ENCODE measurements at places on chromosomes 12 and 14.

DNA sequence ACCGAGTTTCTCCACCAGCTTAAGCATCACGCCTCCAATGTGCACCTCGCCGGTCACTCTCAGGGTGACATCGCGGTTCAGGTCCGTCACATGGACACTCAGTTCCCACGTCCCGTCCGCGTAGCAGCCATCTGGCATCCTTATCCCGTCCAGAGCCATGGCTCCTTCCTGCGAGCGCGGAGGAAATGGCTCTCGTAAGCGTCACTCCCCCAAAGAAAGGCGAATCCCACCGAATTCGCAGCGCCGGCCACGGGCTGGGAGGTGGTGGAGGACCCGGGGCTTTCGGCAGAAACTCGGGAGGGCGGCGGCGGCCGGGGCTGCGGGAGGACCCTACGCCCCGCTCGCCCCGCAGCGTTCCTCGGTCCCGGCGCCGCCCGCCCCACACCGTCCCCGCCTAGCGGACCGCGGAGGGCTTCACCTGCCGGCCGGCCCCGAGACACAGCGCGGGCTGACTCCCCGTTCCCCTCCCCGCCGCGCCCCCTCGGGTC lies 396 bp downstream of the FERMT2 start:
- DNase-seq, result no peak

DNA sequence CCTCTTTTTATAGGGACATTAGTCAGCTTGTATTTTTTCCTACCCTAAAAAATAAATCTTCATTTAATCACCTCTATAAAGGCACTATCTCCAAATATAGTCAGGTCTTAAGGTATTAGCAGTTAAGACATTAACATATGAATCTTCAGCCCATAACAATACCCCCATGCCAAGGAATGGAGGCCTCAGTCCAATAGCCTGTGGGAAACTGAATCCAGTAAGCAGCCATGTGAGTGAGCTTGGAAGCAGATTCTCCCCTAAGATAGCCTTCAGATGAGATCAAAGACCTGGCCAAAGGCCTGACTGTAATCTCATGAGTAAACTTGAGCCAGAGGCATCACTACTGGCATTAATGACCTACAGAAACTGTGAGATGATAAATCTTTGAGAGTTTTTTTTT lies 232.1 kb upstream of the SYT10 start:
- no peak for DNase-seq

DNA sequence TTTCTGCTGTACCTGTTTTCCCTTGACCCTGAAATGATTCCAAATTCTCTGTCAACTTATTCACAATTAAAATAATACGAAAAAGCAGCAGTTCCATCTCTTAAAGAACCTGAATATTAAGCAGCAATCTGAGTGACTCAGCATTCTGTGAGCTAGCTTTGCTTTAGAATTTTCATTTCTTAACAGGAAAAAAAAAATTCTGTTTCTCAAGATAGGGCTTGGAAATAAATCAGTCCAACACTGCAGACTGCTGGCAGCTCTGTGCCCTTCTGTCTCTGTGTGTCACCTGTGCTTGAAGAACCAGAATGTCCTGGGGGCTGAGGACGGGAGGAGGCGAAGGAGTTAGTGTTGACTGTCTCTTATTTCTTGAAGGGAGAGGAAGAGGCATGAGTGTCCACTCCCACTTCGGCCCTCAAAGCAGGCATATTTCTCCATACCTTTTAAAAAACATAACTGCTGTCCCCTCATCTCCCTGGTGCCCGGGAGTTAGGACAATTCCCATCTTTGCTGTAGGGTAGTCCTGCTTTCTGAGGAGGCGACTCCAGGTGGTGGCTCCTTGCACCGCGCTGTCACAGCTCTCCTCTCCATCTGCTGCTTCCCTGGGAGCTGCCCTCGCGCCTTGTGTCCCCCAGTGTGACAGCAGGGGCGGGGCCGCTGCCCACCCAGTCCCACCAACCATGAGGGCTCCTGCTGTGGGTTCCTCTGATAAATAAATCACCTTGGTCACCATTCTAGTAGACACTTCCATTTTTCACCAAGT lies 203.1 kb downstream of the CALM1 start:
- no peak for DNase-seq

GRCh38 chr12:109388167-109388563 lies 40.5 kb downstream of the MYO1H start:
- no peak for DNase-seq

- no peak for DNase-seq
Observed at GRCh38 chr14:30607156-30607780, 14.9 kb upstream of the SCFD1 start.

DNA sequence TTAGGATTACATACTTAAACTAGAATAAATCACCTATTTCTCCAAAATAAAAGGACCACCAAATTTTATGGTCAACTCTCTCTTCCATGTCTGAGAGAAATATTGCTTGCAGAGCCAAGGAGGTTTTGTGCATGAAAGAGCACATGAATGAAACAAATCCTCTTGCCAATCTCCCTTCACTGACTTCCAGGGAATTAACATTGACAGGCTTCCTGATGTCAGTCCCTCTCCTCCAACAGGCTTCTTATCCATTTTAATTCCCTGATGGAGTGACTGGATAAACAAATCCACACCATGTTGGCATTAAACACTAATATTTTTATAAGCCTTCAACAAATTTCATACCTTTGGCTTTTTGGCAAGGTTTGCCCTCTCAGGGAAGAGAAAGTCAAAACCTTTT lies 45.3 kb upstream of the CNTN1 start:
- DNase-seq, result no peak

DNA sequence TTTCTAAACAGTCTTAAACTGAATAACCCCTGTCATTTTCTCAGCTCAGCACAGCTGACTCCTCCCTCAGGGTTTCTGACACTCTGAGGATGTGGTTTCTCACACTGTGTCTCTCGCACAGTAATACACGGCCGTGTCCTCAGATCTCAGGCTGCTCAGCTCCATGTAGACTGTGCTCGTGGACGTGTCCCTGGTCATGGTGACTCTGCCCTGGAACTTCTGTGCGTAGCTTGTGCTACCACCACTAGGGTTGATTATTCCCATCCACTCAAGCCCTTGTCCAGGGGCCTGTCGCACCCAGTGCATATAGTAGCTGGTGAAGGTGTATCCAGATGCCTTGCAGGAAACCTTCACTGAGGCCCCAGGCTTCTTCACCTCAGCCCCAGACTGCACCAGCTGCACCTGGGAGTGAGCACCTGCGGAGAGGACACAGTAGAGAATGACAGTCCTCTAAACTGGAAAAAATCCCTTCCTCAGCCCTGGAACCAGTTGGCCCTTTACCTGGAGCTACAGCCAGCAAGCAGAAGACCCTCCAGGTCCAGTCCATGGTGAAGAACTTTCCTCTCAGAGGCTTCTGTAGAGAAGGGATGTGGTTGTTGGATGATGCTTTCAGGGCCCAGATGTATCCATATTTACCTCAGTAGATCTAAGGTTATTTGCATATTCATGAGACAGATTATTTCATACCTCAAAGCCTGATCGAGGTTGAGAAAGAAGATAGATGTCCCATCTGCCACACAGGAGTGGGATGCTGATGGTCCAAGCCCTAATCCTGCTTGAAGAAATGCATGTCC lies 984.8 kb downstream of the TMEM121 start:
- DNase-seq, result no peak

DNA sequence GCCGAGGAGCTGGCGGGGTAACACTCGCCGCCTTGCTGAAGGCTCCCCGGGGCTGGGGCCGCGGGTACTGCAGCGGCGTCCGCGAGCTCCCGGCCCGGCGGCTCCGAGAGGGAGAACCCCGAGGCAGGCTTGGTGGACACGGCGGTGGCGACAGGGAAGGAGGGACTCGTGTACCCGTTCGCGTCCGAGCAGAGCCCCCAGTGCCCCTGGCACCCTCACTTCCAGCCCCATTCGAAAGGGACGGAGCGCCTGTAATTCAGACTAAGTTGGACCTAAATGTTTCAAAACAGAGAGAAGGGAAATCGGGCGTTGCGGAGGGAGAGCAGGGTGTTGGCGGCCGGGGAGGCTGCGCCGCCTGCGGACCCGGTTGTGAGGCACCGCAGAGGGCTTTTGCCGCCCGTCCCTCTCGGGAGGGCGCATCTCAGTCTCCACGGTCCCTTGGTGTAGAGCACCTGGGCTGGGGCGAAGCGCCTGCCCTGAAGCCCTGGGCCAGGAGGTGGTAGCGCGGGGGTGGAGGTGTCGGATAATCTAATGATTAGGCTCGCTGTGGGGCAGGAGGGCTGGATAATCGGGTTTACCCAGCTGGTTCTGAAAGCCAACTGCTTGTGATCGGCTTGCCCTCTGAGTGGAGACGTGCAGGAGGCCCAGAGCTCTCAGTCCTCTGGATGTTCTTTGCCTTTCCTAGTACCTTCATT lies 771 bp downstream of the DAAM1 start:
- no peak for DNase-seq

DNA sequence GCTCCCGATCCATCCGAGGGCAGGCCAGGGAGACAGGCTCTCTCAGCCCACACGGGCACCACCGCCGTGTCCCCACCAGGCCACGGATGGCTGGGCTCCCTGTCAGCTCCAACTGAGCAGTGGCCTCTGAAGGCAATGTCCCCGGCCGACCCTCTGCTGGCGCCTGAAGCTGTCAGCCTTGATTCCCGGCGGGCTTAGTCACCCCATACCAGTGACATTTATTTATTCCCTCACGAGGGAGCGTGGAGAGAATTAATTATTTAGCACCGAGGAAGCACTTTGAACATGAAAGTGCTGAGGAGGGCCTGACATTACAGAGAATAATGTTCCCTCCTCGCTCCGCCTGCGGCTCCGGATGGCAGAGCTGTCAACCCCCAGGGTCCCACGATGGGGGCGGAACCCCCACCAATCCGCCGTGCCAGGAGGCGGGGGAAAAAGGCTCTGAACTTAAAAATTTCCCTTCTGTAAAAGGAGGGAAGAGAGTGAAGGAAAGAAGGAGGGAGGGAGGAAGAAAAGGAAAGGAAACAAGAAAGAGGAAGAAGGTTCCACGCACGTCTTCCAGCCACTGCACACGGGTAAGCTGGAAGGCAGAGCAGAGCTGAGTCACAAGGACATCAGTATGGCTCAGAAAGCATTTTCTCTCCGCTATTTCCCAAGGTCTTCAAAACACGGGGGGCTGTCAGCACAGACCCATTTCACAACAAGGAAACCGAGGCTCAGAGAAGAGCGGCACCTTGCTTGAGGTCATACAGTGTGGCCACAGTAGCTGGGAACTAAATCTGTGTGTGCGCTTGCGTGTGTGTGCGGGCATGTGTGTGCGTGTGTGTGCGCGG lies 108.7 kb upstream of the NCOR2 start:
- no peak for DNase-seq

DNA sequence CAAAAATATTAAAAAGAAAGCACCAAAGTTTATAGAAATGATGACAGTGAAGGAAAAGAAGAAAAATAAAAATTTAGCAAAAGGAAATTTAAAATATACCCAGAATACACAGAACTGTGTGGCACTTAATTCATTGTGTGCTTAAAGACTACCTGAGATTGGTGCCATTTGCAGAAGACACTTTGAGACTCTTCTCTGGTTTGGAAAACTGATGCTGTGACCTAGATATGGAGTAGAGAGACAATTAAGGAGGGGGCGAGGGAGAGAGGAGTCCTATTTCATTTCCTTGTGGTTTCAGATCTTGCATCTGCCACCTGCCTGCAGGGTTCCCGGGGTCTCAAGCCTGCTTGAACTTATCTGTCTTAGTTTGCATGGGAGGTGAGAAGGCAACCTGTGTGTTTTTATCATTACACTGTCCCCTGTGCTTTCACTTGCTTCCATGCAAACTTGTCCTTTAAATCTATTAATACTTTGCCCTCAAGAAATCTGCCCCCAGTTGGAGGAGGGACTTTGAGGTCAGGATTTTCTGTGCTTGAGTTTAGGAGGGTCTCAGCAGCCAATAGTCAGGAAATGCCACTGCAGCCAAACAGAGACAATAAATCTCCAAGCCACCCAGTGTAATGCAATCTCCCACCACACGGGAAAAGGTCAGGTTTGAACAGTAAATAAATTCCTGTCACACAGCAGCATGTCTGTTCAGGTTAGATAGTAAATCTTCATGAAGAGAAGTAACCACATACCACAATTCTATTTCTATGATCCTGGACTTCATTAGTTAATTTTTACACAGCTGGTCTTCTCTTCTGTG lies 119.4 kb downstream of the CAND1 start:
- no peak for DNase-seq

DNA sequence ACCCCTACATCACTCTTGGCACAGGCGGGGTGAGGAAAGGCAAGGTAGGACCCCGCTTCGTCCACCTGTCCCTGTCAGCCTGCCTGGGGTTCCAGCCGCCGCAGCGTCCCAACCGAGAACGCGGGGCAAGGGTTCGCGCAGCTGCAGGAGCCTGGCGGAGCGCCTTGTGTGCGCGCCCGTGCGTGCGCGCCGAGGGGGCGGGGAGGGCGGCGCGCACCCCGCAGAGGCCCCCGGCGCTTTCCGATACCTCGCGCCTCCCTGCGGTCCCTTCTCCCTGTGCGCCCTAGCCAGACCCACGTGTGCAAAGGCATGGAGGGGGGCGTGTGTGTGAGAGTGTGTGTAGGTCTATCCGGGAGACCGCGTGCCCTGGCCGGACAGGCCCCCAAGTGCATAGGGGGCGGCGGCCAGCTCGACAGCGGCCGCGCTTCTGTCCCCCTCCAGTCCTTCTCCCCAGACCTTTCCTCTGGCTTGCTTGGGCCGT lies 122.4 kb downstream of the TSPAN9 start:
- no peak for DNase-seq

GRCh38 chr12:49633703-49634345 lies 10.5 kb downstream of the PRPF40B start:
- DNase-seq, result no peak

DNA sequence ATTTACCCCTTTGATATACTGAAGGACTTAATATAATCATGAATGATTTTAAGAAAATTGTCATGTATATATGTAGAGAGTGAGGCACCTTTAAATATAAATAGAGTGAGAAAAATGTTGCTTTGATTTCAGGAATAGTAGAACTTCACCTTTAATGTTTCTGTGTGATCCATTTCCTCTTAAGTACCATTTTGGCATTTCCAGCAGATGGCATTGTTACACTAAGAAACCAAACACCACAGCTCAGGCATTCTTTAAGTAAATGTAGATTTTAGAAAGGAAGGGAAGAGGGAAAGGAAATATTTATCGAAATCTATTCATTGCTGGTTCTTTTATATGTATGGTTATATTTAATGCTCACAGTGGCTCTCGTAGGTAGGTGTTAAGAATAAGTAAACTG lies 556.7 kb upstream of the FBXO33 start:
- no peak for DNase-seq

- no peak for DNase-seq
Observed at GRCh38 chr12:93145086-93145485, 216.0 kb upstream of the EEA1 start.

DNA sequence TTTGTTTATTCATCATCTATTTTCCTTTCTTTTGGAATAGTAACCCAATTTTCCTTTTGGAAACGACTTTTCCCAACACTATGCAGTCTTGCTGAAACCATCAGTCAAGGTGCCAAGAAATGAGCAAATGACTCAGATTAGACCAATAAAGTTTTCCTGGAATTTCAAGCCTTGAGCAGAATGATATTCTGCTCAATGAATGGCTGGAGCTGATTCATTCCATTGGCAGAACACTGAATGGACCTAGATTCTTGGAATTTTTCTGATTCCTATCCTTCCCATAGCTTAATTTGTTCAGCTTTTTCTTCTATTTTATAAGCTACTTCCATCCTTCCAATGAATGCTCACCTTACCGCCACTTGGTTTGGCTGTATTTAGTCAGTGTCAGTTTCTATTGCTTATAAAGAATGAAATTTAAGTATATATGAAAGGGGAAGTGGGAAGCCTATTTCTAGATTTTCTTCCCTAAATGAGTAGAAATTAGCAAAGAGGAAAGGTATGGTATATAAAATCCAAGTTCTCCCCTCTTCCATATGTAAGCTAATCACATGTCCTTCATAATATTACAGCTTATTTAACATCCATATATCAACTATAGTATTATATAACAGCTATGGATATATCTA lies 89.0 kb downstream of the C14orf39 start:
- no peak for DNase-seq

- DNase-seq, result no peak
Observed at GRCh38 chr12:114611145-114612018, 72.6 kb downstream of the TBX3 start.
